ENCODE measurements at places on chromosomes 6 and 20.

DNA sequence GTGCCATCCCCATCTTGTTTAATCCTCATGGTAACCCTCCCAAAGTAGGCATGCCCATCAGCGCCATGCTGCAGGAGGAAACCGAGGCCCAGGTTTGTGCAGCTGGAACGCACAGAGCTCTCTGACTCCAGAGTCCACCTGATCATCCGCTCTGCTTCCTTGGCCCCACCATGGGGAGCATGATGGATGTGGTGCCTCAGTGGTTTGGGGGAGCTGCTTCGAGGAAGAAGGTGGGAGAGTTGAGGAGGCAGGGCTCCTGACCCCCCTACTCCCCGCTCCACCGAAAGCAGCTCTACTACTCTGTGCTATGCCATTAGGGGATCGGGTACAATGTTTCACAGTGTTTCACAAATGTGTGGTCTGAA is 52.2 kb downstream of the TGM2 start:
- DNase-seq: no peak

DNA sequence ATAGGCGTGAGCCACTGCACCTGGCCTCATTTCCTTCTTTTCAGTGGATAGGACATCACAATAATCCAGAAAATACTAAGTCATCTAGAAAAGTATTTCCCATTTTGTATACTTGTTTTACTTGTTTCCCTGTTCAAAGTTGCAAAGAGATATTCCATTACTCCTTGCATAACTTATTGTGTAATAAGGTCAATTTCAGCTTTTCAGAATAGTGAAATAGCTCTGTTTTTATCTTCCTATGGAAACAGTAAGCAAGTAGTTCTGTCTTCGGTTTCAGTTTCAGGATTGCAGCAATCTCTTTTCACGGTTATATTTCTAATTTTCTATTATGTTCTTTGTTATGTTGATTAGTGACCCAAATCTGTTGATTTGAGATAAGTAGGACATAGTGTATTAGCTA is 6.0 kb downstream of the STX11 start:
- no peak for DNase-seq

GRCh38 chr6:169555971-169556617 is 145.7 kb downstream of the WDR27 start:
- DNase-seq: no peak

DNA sequence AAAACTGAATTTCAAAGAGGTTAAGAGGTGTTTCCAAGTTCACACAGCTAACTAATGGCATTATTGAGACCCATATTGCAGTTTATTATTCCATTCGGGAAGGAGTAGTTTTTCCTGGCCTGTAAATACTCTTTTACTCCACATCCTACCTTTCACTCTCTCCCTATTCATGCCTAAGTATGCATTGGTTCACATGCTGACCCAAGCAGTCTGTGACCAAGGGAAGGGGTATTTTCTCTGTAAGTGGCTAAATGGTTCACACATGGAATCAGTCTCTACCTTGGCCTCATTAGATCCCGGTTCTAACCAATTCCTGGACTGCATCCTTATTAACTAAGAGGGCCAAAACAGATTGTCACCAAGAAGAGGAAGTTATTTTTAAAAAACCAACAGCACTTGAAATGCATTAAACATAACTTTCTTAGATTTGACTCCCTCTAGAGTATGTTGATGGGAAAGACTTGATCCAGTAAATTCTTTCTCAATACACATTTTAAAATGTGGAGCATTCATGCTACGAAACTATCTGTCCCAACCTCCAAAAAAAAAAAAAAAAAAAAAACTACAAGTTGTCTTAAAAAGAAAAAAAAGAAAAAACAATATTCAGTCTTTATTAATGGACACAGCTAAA is 17.8 kb upstream of the RSPO3 start:
- DNase-seq: peak; percentile 23

DNA sequence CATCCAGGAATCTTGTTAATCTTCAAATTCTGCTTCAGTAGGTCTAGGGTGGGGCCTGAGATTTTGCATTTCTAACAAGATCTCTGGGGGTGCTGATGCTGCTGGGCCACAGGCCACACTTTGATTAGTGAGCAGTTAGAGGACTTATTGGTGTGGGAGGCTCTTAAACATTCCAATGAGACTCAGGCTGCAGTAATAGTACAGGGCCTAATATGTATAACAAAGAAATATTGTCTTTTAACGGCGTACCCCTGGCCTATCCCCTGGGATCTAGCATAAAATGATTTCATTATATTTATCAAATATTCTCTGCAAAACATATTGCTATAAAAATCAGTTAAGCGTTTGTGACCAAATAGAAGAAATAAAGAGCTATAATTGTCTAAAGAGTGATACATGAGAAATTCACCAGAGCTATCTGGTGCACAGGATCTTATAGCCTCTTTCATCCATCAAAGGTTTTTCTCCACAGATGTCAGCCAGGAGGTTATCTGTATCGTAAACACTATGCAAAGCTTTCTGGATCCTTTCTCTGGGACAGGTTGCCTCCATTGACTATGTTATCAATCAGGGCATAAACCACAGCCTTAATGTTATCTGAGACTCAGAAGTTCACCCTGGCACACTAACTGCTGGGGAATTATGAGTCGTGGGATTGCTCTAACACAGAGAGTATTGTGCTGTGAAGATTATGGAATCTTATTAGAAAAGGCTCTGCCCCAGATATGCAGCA is 488.5 kb upstream of the MAP3K7 start:
- no peak for DNase-seq

DNA sequence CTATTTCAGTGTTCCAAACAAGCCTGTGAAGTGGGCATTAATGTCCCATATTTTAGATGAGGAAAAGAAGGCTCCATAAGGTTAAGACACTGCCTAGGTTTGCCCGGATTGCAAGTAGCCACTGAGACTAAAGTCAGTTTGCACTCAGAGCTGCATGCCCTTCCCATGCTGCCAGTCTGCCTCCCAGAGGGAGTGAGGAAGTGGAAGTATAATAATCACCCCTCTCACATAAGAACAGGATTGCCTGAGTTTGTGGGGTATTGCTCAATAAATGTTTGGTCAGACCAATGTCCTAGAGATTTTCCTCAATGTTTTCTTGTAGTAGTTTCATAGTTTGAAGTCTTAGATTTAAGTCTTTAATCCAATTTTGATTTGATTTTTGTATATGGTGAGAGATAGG is 43.9 kb upstream of the CLIC5 start:
- DNase-seq: no peak

- DNase-seq: no peak
These were observed 108.7 kb downstream of the GRM4 start for GRCh38 chr6:34037151-34037550.

GRCh38 chr6:127249621-127250020 is 17.0 kb upstream of the RNF146 start:
- no peak for DNase-seq

GRCh38 chr6:49321561-49322072 is 141.4 kb downstream of the MMUT start:
- DNase-seq: no peak

- DNase-seq: no peak
These were observed 199.9 kb downstream of the DTNBP1 start for GRCh38 chr6:15462717-15463525.

- no peak for DNase-seq
These were observed 34.2 kb upstream of the C20orf203 start for GRCh38 chr20:32707691-32708581.

DNA sequence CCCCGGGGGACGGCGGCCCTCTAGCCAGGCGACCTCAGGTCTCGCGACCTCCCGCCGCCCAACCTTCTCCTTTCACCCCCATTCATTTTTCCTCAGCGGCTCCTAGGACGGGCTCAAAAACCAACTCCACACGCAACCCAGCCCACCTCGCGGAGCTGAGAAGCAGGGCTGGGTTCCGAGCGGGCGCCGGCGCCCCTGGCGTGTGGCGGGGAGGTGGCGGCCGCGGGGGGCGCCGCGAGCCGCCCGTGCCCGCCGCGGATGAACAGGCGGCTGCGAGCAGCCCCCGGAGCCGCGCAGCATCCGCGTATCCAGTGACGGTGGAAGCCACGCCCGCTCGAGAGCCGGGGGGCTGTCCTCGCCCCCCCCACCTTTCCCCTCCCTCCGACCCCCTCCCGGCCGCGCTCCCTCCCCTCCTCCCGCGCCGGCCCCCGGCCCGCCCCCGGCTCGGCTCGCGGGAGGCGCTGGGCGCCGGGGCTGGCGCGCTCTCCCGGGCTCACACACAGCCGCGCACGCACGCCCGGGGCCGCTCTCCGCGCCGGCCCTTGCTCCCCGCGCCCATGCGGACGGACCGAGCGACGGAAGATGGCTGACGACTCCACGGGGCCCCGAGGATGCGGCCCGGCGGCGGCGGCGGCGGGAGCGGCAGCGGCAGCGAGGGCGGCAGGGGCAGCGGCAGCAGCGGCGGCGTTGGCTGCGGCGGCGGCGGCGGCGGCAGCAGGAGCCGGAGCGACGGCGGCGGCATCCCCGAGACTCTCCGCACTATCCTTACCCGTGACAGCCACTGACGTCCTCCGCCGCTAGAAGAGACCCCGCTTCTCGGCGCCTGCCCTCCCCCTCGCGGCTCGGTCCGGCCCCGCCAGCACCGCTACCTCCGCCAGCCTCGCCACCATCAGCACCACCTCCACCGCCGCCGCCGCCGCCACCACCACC is at the start of gene SOBP:
SOBP (plus strand) TSS at position 482 of the 930 bp plus-strand sequence. CDS start 500 bp downstream, outside the sequence.
- peak; percentile 66 for DNase-seq

- DNase-seq: no peak
These were observed 45.7 kb upstream of the TMEM181 start for GRCh38 chr6:158514176-158514575.

DNA sequence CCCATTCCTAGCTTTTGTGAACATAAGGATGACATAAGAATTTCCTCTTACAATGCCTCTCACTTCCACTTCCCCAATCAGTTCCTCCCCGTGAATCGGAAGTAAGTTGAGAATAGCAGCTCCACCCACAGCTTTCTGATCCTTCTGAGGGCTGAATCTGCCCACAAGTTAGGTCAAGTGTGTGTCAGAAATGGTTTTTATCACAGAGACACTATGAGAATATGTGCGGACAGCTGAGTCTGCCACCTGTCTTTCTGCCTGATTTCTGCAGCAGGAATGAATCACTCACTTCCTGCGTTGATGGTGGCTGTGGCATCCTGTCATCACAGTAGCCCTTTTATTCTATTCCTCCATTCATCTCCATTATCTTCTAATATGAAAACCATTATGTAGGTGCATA is 70.2 kb downstream of the RIN2 start:
- no peak for DNase-seq

DNA sequence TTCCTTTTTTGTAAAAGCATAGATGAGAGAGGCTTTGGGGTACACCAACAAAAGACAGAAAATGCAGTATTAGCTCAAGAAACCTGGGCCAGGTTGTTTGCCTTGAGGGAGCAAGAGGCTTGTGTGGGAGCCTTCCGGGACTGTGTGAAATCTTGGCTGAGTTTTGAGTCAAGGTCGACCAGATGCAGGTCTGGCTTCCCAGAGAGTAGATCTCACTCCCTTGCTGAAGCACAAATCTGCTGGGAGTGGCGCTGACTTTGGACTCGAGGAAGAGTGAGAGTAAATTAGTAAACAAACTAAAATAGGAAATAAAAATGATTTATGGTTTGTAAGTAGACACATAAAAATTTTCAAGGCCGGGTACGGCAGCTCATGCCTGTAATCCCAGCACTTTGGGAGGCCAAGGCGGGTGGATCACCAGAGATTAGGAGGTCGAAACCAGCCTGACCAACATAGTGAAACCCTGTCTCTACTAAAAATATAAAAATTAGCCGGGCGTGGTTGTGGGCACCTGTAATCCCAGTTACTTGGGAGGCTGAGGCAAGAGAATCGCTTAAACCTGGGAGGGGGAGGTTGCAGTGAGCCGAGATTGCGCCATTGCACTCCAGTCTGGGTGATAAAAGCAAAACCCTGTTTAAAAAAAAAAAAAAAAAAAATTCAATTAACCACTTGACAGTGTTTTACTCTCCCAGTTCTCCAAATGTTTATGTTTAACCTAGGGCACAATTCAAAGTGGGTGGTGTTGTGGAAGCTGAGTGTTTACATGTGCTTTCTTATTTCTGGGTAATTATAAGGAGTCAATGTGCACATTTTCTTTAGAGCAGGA is 27.7 kb upstream of the EDN1 start:
- DNase-seq: no peak

DNA sequence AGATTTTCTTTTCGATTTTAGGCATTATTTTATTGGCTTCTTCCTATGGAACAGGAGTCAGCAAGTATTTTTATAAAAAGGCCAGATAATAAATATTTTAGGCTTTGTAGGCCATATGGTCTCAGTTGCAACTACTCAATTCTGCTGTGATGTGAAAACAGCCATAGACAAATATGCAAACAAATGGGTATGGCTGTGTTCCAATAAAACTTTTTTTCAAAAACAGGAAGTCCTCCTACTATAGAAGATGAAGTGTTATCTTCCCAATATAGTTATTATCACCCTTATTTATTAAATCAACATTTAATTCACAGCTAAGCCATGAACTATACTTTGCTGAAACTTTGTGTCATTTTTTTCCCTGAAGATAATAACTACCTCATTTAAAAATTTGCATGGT is 57.2 kb downstream of the CHD6 start:
- DNase-seq: no peak

DNA sequence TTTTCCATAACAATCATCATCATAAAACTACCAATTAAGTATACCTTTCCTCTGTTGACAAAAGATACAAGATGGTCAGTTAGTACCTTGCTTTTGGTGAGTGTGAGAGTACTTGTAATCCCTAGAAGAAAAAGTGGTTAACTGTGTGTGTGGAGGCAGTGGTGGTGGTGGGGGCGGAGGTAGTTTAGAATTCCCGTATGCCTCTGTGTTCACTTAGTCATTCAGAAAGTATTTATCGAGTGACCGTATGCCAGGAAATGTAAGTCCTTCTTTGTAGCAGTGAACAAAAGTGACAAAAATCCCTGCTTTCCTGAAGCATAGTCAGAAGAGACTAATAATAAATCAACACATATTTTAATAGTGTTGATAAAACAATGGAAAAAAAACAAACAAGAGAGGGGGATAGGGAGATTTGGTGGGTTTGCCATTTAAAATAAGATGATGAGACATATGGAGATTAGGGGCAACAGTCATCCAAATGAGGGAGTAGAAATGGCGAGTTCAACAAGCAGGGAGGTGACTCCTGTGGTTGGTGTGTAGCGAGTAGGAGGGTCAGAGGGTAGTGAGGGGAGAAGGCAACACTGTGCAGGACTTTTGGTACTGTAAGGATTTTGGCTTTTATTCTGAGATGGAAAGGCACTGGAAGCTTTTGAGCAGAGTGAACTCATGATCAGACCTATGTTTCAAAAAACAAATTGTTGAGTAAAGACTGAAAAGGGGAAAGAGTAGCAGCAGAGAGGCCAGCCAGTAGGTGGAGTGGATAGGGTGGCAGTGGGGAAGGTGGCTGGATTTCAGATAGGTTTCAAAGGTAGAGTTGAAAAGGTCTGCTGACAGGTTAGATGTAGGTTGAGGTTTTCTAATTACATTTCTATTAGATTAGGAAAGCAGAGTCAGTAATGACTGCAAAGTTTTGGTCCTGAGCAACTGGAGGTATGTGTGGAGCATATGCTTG is 40.3 kb upstream of the SIM1 start:
- no peak for DNase-seq

DNA sequence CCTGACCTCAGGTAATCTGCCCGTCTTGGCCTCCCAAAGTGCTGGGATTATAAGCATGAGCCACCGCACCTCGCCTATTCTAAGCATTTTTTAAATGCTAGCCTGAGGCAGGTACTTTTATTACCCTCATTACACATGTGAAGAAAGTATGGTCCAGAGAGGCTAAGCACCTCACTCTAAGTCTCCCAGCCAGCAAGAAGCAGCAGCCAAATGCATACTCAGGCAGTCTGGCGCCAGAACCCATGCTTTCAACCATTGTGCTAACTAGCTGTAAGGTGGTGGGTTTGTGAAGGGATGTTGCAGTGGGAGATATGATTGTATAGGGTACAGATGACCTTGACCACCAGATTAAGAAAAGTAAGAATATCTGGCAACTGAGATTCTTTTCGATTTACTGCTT is 26.1 kb upstream of the RIPOR2 start:
- no peak for DNase-seq
